Neuronal stem cell (in vitro differentiated cells): ENCODE measurements at places on chromosomes 6 and 20.

- no peak overlapping the region for H3K27ac ChIP-seq
- no peaks in the 10 kb centered on the region for H3K36me3 ChIP-seq
- H3K4me3 ChIP-seq: no peak overlapping the region
- H3K4me1 ChIP-seq: peaks cover 11% of the 10 kb centered on the region
- DNase-seq: no peak
Measured at GRCh38 chr6:40948570-40948969, 90.5 kb downstream of the UNC5CL start.

DNA sequence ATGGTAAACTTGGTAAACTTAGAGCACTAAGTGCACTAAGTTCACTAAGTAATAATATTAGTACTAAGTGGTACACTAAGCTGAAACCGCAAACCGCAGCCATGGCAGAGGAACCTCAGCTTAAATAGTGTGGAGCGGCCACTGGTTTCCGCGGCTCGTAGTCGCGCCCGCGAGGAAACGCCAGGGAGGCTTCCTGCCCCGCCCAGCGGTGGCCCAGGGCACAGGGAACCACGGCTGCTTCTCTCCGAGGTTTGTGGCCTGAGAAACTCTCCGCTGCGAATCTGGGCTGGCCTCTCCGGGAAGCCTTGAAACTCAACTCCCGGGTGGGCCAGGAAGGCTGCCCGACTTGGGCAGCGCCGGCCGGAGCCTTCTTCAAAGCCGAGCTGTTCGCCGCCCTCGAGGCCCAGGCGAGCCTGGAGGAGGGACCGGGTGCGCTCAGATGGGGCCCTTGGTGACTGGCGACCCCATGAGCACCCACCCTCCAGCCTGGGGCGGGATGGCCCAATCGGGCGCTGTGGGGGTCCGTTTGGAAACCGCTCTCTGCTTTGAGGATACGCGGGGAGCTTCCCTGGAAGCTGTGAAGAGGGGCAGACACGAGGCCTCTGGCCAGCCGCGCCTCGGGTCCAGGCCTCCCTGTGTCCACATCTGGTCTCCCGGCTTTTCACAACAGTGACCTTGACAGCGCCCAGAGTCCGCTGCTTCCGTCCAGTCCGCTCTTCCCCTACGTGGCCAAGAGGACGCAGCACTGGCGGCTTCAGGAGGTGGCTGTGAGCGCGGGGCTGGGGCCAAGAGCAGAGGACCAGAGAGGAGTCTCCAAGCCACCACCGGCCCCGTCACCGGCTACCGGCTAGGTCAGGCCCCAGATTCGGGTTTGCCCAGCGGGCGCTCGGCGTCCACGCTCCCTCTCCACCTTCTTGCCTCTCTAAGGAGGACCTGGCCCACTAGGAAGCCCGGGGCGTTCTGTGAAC lies 25.4 kb upstream of the HLA-E start:
- H3K4me1 ChIP-seq: peaks cover 3% of the 10 kb centered on the region
- H3K27me3 ChIP-seq: peaks cover 73% of the 10 kb centered on the region
- H3K27ac ChIP-seq: no peak overlapping the region
- H3K36me3 ChIP-seq: no peaks in the 10 kb centered on the region

DNA sequence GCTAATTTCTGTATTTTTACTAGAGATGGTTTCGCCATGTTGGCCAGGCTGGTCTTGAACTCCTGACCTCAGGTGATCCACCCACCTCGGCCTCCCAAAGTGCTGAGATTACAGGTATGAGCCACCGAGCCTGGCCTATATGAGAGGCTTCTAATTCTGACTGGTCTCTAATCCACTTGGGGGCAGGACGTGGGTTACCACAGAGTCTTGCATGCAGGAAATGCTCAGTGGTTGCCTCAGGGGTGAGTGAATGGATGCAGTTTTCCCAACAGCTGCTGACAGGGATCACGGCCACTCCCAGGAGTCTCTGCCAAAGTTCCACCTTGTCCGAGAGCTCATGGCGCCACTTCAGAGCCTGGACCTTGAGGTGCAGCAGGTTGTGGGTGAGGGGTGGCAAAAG lies 6.4 kb upstream of the FANCE start:
- no peaks in the 10 kb centered on the region for H3K4me1 ChIP-seq
- H3K27ac ChIP-seq: no peak overlapping the region
- no peak overlapping the region for H3K4me3 ChIP-seq

DNA sequence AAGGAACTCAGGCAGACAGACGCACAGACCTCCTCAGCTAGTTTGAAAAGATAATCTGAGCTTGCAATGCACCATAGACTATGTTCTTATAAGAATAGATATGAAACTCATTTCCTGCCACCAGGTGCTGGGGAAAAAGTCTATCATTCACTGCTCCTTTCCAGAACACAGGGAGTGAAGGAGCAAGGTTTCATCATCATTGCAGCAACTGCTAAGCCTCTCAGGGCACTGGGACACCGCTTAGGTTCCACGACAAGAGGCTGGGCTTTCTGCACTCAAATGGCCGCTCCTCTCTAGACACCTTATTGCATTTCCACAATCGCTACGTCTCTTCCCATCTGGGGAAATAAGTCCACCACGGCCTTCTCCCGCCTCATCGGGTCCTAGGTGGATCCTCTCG lies 418.5 kb upstream of the JARID2 start:
- no peaks in the 10 kb centered on the region for H3K36me3 ChIP-seq
- peaks cover 27% of the 10 kb centered on the region for H3K4me1 ChIP-seq
- DNase-seq: no peak
- no peak overlapping the region for H3K4me3 ChIP-seq

DNA sequence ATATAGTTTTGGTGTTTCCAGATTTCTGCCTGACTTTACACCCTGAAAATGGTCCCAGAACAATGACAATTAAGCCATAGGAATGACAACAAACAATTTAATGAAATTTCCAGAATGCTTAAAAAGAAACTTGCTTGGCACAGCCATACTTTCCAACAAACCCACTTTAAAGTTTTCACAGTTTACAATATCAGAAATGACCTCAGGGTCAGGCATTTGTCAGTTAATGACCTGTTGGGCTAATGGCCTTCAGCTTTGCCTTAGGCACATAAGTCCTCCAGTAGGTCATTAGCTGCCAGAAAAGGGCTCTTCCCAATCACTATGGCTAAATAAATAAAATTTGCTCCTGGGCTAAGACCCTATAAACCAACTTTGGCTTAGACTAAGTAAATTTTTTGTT lies 144.6 kb upstream of the BEND3 start:
- H3K27me3 ChIP-seq: no peaks in the 10 kb centered on the region
- H3K4me1 ChIP-seq: no peaks in the 10 kb centered on the region
- H3K4me3 ChIP-seq: no peak overlapping the region
- no peaks in the 10 kb centered on the region for H3K36me3 ChIP-seq

- H3K27ac ChIP-seq: no peak overlapping the region
- no peaks in the 10 kb centered on the region for H3K36me3 ChIP-seq
- H3K4me1 ChIP-seq: no peaks in the 10 kb centered on the region
- H3K4me3 ChIP-seq: no peak overlapping the region
Measured at GRCh38 chr6:137290601-137291261, 71.5 kb upstream of the IFNGR1 start.
